ENCODE measurements at places on chromosomes 1 and 21.

GRCh38 chr1:81424816-81425215 lies 375.9 kb upstream of the ADGRL2 start:
- H3K36me3 ChIP-seq = no peaks in the 10 kb centered on the region
- H3K27ac ChIP-seq = no peak overlapping the region
- no peaks in the 10 kb centered on the region for H3K27me3 ChIP-seq
- H3K4me3 ChIP-seq = no peak overlapping the region
- DNase-seq = no peak
- no peaks in the 10 kb centered on the region for H3K4me1 ChIP-seq

DNA sequence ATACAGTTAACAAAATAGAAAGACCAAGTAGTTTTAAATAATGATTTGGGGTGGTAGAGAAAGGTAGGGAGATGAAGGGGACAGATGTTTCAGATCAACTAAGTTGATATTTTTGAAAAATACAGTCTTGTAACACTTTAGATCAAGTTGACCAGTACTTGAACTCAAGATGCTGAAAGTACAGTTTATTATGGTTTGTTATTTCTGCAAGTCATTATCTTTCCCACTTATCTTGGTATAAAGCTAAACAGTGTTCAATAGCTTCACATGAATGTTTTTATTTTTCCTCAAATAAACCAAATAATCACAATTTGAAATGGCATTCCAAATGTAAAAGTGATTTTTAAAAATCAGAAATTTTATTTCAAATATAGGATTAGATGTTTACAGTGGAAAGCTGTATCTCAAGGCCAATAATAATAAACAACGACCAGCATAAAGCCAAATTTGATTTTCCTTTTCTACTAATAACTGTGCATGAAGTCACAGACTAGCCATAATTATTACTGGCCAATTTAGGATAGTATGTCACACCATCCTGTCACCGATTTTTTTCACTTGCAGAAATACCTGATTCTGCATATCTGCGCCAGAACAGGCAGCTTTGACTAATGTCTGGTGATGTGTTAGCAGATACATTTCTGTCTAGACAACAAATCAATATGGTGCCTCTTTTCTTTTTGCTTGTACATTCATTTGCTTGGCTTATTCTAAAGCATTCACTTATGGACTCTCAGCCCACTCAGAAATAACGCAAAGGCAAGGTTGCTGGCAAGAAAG lies 320.2 kb downstream of the TM2D1 start:
- H3K36me3 ChIP-seq = no peaks in the 10 kb centered on the region
- no peak for DNase-seq
- H3K27ac ChIP-seq = no peak overlapping the region
- H3K4me1 ChIP-seq = no peaks in the 10 kb centered on the region

DNA sequence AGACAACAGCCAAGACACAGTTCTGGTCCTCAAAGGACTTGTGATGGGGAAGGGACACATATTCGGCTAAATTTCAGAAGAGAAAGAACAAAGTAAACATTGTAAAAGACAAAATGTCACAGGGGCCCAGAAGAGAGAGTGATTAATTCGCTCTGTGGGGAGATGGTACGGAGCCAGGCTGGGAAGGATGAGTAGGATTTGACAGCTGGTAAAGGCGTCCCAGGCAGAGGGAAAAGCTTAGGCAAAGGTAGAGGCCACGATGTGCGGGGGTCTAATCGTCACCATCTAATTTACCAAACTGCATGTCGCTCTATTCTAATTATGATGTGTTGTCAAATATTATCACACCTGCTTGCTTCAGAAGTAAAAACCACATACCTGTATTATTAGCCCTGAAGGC lies 17.3 kb upstream of the EFNA1 start:
- no peak overlapping the region for H3K27ac ChIP-seq
- no peaks in the 10 kb centered on the region for H3K36me3 ChIP-seq
- H3K4me3 ChIP-seq = no peak overlapping the region
- H3K27me3 ChIP-seq = no peaks in the 10 kb centered on the region

GRCh38 chr1:113782406-113782805 lies 23.1 kb upstream of the PHTF1 start:
- DNase-seq = no peak
- H3K36me3 ChIP-seq = peaks cover 3% of the 10 kb centered on the region
- no peaks in the 10 kb centered on the region for H3K27me3 ChIP-seq
- no peak overlapping the region for H3K27ac ChIP-seq
- no peak overlapping the region for H3K4me3 ChIP-seq

DNA sequence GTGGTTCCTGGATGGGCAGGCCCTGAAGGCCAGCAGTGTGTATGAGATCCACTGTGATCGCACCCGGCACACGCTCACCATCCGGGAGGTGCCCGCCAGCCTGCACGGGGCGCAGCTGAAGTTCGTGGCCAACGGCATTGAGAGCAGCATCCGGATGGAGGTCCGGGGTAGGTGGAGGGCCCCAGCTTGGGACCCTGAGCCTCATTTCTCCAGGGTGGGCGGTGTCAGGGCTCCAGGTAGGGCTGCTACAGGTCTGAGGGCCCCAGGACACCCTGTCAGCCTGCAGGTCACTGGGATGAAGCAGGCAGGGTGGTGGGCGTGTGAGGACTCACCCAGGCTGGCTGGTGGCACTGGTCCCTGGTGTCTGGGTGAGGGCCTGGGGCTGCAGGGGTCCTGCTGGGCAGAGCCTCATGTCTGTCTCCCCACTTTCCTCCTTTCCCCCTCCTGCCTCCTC lies 7.8 kb downstream of the OBSCN start:
- peaks cover 33% of the 10 kb centered on the region for H3K36me3 ChIP-seq
- no peak for DNase-seq
- no peaks in the 10 kb centered on the region for H3K27me3 ChIP-seq
- peaks cover 4% of the 10 kb centered on the region for H3K4me1 ChIP-seq
- no peak overlapping the region for H3K27ac ChIP-seq

GRCh38 chr1:15730423-15730822 lies 5.6 kb upstream of the SLC25A34 start:
- no peaks in the 10 kb centered on the region for H3K4me1 ChIP-seq
- no peak overlapping the region for H3K4me3 ChIP-seq
- DNase-seq = no peak
- H3K27me3 ChIP-seq = no peaks in the 10 kb centered on the region

DNA sequence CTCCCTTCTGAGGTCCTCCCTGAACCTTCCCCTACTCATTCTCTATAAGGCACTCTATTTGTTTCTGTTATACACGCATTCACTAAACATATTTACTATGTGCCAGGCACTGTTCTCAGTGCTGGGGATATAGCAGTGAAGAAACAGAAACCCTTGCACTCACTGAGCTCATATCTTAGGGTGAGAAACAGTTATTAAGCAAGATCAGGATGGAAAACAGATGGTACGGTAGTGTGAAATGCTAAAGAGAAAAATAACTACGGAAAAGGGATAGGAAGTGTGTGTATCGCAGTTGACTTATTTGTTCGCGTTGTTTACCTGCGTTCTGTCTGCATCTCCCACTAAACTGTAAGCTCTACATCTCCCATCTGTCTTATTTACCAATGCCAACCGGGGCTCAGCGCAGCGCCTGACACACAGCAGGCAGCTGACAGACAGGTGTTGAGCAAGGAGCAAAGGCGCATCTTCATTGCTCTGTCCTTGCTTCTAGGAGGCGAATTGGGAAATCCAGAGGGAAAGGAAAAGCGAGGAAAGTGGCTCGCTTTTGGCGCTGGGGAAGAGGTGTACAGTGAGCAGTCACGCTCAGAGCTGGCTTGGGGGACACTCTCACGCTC lies 572 bp downstream of the CYB5RL start:
- H3K27me3 ChIP-seq = no peaks in the 10 kb centered on the region
- H3K36me3 ChIP-seq = peaks cover 6% of the 10 kb centered on the region
- H3K27ac ChIP-seq = no peak overlapping the region
- DNase-seq = peak; percentile 9
- H3K4me3 ChIP-seq = peak overlapping the region; percentile 92
- peaks cover 4% of the 10 kb centered on the region for H3K4me1 ChIP-seq

DNA sequence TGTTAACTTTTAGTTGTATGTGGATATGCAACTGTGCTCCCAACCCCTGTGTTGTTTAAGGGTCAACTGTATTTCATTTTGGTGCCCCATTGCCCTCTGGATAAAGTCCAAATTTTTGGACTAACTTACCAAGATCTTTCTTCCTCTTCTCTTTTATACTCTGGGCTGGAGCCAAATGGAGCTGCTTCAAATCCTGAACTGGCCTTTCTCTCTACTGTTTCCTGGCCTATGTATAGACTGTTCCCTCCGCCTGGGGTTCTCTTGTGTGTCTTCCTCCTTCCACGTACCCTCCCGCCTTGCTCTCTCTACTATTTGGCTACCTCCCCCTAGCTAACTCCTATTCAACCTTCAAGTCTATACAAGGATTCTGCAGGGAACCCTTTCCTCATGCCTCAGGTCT lies 8.4 kb upstream of the CDC14A start:
- no peak overlapping the region for H3K27ac ChIP-seq
- H3K4me1 ChIP-seq = no peaks in the 10 kb centered on the region
- H3K36me3 ChIP-seq = no peaks in the 10 kb centered on the region
- no peak overlapping the region for H3K4me3 ChIP-seq
- no peaks in the 10 kb centered on the region for H3K27me3 ChIP-seq

GRCh38 chr1:209402697-209403096 lies 180.8 kb upstream of the CAMK1G start:
- H3K27ac ChIP-seq = no peak overlapping the region
- H3K4me3 ChIP-seq = no peak overlapping the region
- H3K27me3 ChIP-seq = no peaks in the 10 kb centered on the region
- DNase-seq = no peak
- no peaks in the 10 kb centered on the region for H3K36me3 ChIP-seq

- no peak for DNase-seq
- no peak overlapping the region for H3K4me3 ChIP-seq
Observed at GRCh38 chr21:34795548-34796180, 126.9 kb downstream of the CLIC6 start.

GRCh38 chr1:200372095-200372884 lies 37.5 kb downstream of the ZNF281 start:
- no peak for DNase-seq
- H3K36me3 ChIP-seq = no peaks in the 10 kb centered on the region
- no peak overlapping the region for H3K4me3 ChIP-seq
- H3K27me3 ChIP-seq = no peaks in the 10 kb centered on the region
- no peak overlapping the region for H3K27ac ChIP-seq

- no peak for DNase-seq
- no peaks in the 10 kb centered on the region for H3K4me1 ChIP-seq
- H3K27me3 ChIP-seq = no peaks in the 10 kb centered on the region
- H3K27ac ChIP-seq = no peak overlapping the region
- H3K4me3 ChIP-seq = no peak overlapping the region
Observed at GRCh38 chr1:181251713-181252075, 163.2 kb downstream of the IER5 start.

- H3K36me3 ChIP-seq = peaks cover 38% of the 10 kb centered on the region
- H3K27ac ChIP-seq = no peak overlapping the region
- DNase-seq = no peak
- no peak overlapping the region for H3K4me3 ChIP-seq
- no peaks in the 10 kb centered on the region for H3K4me1 ChIP-seq
Observed at GRCh38 chr1:229536982-229537381, 21.5 kb downstream of the ABCB10 start.

- H3K4me3 ChIP-seq = peak overlapping the region; percentile 99
- H3K36me3 ChIP-seq = peaks cover 42% of the 10 kb centered on the region
- H3K27me3 ChIP-seq = no peaks in the 10 kb centered on the region
- peak overlapping the region; percentile 97 for H3K27ac ChIP-seq
- DNase-seq = no peak
Observed at GRCh38 chr1:1406101-1406820, 832 bp downstream of the MRPL20 start.

DNA sequence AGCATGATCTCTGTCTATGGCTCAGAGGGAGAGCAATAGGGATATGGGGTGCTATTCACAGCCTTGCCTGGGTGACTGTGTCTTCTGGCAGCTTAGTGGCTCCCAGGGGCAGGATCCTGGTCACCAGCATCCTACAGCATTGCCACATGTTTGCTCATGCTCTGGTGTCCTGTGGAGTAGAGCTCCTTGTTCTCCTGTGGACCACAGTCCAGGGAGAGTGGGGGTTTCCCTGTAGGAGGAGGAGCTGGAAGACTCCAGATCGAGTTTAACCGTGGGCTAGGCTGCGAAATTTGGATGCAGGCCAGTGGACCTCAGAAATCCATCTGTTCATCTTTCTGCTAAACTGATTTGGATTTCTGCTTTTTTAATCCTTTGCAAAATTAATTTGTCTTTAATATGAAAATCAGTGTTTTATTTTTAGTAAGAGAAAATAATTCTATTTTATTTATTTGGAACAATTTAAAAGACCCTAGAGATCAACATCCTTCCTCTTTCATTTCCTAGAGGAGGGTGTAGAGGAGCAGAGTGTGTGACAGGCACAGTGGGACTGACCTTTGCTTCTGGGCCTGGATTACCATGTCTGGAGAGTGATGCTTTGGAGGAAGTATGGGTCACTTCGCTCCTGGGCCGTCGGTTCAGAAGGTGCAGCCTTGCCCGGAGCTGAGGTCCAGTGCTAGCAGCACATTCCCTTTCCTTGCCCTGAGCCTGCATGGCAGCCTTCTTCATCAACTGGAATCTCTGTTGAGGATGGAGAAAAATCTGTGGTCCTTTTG lies 17.4 kb downstream of the ADARB1 start:
- DNase-seq = no peak
- H3K4me1 ChIP-seq = peaks cover 4% of the 10 kb centered on the region
- H3K36me3 ChIP-seq = no peaks in the 10 kb centered on the region
- no peak overlapping the region for H3K4me3 ChIP-seq

DNA sequence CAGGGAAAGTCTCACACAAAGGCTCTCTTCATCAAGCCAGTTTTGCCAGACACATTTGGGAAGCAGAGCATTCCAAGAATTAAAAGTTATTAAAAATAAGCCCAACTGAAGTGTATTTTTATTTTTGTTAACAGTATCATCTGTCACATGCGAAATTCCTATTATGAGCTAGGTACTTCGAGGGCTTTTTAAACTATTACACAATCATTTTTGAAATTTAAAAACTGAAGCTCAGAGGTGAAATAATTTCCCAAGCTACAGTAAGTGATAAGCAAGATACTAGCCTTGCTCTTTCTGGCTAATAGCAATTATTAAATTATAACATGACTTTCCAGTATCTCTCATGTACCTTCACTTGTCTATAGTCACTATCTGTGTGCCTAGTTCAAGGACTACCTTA lies 12.0 kb upstream of the NRAS start:
- H3K27ac ChIP-seq = no peak overlapping the region
- H3K27me3 ChIP-seq = no peaks in the 10 kb centered on the region
- peaks cover 92% of the 10 kb centered on the region for H3K36me3 ChIP-seq
- DNase-seq = no peak
- H3K4me1 ChIP-seq = no peaks in the 10 kb centered on the region
- H3K4me3 ChIP-seq = no peak overlapping the region

- H3K4me1 ChIP-seq = peaks cover 76% of the 10 kb centered on the region
- H3K27me3 ChIP-seq = no peaks in the 10 kb centered on the region
- DNase-seq = no peak
- peak overlapping the region; percentile 4 for H3K4me3 ChIP-seq
- H3K36me3 ChIP-seq = no peaks in the 10 kb centered on the region
Observed at GRCh38 chr1:18653367-18653766, 22.7 kb downstream of the PAX7 start.

All from thymus (tissue), 14 donors.